Activated CD4-positive, CD25-positive, alpha-beta regulatory T cell treated with anti-CD3 and anti-CD28 coated beads, Interleukin-2, amount 50 U/mL, for 72 hours (primary cell): ENCODE measurements at places on chromosomes 3 and 15.

GRCh38 chr15:68285259-68285980 is 7.9 kb downstream of the FEM1B start:
- no peak for DNase-seq

- DNase-seq: no peak
Observed at GRCh38 chr15:72155003-72155621, 36.9 kb downstream of the SENP8 start.

DNA sequence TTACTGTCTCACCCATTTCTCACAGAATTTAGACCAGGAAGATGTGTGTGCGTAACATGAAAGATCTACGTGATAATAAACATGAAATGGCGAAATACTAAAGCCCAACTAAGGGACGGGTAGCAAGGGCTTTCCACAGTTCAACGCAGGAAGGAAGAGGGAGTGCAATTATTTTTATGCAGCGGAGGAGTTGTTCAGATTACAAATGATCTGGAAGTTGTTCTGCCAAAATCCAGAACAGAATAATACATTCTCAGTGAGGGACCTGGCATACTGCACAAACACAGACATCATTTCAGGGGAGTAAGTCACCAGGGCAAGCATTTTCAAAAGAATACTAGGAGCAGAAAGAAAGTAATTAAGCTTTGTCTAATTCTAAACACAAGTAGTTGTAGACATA is 133.6 kb upstream of the RAP2B start:
- no peak for DNase-seq

DNA sequence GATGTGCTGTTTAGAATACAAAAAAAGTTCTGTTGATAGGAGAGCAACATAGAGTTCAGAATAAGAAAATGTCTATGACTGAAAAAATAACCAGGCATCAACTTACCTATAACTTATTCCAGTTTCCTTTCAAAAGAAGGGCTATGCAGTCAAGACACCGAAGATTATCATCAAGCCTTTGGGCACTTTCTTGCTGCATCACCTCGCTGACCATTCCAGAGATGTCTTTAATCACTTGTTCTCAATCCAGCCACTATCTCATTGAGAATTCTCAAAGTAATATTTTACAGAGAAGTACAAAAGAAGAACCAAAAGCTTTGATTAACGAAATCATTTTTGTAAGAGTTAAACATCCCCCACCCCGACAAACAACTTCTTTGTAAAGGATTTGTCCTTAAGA is 198.3 kb upstream of the P2RY1 start:
- DNase-seq: no peak

DNA sequence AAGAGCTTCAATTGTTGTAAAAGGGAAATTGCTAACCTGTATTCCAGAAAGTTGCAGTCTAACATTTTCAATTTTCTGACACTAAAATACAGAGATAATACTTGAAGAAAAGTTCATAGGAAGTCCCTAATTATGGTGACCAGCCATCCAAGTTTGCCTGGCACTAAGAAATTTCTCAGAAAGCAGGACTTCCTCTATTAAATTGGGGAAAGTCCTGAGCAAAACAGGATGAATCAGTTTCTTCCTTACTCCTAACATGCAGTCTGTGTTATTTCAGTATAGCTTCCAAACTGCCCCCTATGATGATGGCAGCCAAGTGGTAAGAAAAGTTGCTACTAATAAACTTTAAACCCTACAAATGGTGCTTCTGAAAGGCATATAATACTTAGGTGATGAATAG is 133.5 kb upstream of the SGO1 start:
- DNase-seq: no peak

GRCh38 chr3:50608278-50608677 is 3.3 kb downstream of the CISH start:
- DNase-seq: no peak
